LHCN-M2 (cell line): ENCODE measurements at places on chromosomes 1 and 21. TPM values are rescaled to one million over a fixed set of nuclear protein-coding genes. Genes with fewer than 3 reads are reported as not detected.

Gene RIMS3
- total RNA-seq: 0.11 and 0.19 TPM in 2 replicates

Gene GPR52
- 0.11 TPM in 1 of 2 replicates, not detected in the other for total RNA-seq

Gene NCDN
- total RNA-seq: 40.6 and 43.8 TPM in 2 replicates

Gene CD1B
- not detected in 2 replicates for total RNA-seq

Gene NEGR1
- 6.5 and 8.8 TPM in 2 replicates for total RNA-seq

Gene MIXL1
- total RNA-seq: not detected in 2 replicates

Gene LCE6A
- total RNA-seq: not detected in 2 replicates

Gene CENPS
- 10.0 and 14.5 TPM in 2 replicates for total RNA-seq

Gene GABRD
- total RNA-seq: not detected in 2 replicates

Gene ITGB3BP
- total RNA-seq: 22.1 and 24.9 TPM in 2 replicates

Gene GJA8
- total RNA-seq: not detected in 2 replicates

Gene KISS1
- not detected in 2 replicates for total RNA-seq

Gene TTC24
- not detected in 2 replicates for total RNA-seq
